ENCODE measurements at places on chromosomes 7 and 10.

DNA sequence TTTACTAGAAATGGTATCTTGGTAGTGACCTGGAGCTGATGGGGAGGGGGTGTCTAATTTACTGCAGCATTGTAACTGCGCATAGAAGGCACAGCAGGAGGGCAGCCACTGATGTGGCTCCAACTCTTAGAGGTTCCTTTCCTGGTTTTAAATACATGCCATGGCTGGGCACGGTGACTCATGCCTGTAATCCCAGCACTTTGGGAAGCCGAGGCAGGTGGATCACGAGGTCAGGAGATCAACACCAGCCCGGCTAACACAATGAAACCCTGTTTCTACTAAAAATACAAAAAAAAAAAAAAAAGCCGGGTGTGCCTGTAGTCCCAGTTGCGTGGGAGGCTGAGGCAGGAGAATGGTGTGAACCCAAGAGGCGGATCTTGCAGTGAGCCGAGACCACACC lies 19.2 kb upstream of the SEC61G start:
- no peak for DNase-seq

- peak; percentile 91 for DNase-seq
These were observed at the start of the genes COX15 and CUTC for GRCh38 chr10:99732033-99732842. Gene COX15 (minus strand): TSS chr10:99732127. CDS start chr10:99732049, 78 bp downstream. Gene CUTC (plus strand): TSS chr10:99732234. CDS start chr10:99732349, 115 bp downstream.

GRCh38 chr7:16609842-16610450 lies 35.6 kb downstream of the ANKMY2 start:
- DNase-seq = no peak

GRCh38 chr10:78511324-78512204 lies 477.9 kb downstream of the RPS24 start:
- DNase-seq = no peak

- no peak for DNase-seq
These were observed 2.3 kb upstream of the PCGF6 start for GRCh38 chr10:103353281-103353680.

- DNase-seq = no peak
These were observed 78.1 kb downstream of the MYOF start for GRCh38 chr10:93404048-93404354.

DNA sequence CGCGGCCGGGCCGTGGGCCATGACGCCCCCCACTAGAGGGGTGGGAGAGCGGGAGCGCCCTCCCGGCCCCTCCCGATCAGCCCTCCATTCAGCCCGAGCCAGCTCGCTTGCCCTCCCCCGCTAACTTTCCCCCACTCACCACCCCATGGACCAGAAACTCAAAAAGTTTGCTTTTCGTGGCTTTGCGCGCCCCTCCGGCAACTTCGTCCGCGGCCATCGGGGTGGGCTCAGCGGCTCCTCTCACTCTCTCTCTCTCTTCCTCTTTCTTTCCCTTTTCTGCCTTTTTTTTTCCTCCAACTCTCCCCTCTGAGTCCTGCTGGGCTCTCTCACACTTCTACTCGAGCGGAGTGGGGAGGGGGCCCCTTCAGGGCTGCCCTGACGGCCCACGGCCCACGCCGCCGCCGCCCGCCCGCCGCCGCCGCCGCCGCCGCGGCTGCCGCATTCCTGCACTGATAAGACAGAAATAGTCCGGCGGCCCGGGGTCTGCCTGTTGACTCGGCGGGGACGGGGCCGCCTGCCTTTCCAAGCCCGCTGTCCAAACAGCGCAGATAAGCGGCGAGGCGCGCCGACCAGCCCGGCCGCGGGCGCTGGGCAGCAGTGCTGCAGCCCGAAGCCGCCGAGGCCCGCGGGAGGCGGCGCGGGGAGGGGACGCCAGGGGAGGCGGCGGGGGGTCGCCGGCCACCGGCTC lies at the start of gene SMARCD3:
SMARCD3 (minus strand) TSS at position 349 of the 688 bp plus-strand sequence; CDS start at position 217, 132 bp downstream.
- no peak for DNase-seq
